ENCODE measurements at places on chromosomes 5 and 9.
A peak's percentile ranks its signal among the peaks of the same experiment; 100 is the strongest.

DNA sequence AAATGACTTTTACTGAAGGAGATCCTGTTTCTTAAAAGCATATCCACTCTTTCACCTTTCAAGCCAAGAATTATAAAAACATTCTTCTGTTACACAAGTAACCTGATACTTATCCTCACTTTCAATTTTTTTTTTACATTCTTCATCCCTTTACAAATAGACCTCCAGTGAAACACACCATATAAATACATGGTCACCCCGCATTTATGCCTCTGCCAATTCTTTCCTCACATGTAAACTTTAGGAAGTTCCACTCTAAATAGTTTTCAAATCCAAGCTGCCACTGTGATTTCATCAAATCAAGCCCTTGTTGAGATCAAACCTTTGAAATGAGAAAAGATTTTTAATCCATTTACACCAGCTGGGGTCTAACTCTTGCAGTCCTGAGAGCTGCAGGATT, 40.0 kb downstream of the GAS1 start:
- no peak for DNase-seq

DNA sequence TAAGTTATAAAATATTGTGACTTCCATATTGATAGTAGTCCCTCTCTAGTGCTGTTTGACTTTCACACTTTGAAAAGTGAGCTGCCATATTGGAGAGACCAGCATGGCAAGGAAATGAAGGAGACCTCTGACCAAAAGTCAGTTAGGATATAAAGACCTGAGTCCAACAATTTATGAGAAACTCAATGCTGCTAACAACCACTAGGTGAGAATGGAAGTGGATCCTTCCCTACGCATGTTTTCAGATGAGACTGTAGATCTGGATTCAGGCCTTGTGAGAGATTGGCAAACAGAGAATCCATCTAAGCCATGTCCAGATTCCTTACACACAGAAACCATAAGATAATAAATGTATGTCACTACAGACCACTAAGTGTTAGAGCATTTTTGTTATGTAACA, 81.6 kb downstream of the CTNND2 start:
- no peak for DNase-seq

DNA sequence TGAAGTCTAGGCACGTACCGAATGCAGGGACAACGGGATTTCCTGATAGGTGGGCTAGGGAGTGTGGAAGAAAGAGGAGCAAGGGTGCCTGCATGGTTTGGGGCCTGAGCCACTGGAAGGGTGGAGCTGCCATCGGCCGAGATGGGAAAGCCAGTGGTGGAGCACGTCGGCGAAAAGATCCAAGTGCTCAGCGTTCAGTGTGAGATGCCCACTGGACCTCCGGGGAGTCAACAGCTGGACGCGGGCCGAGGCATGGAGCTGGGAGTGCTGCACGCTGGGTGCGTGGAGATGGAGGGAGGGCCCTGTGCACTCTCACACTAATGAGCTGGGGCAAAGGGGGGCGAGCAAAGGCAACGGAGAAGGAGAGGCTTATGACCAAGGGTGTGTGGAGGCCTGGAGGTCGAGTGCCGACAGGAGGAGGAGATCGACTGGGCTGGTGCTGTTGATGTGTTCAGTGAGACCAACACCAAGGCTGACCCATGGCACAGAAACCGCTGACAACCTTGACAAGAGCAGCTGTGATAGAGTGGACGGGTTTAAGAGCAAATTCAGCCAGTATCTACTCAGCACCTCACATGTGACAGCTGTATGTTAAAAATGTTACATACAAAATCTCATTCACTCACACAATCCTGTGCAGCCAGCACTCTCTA, 85.7 kb downstream of the STK10 start:
- DNase-seq = no peak

DNA sequence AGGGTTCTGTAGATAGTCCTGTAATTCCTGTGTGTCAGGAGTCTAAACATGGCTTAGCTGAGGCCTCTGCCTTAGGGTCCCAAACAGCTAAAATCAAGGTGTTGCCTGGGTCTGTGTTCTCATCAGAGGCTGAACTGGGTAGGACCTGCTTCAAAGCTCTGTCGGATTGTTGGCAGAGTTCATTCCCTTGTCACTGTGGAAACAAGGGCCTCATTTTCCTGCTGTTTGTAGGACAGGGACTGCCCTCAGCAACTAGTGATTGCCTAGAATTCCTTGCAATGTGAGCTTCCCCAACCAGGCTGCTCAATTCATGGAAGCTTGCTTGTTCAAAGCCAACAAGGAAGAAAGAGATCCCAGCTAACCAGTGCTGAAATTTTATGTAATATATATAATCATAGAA, 283.2 kb downstream of the DNAH5 start:
- DNase-seq = no peak

DNA sequence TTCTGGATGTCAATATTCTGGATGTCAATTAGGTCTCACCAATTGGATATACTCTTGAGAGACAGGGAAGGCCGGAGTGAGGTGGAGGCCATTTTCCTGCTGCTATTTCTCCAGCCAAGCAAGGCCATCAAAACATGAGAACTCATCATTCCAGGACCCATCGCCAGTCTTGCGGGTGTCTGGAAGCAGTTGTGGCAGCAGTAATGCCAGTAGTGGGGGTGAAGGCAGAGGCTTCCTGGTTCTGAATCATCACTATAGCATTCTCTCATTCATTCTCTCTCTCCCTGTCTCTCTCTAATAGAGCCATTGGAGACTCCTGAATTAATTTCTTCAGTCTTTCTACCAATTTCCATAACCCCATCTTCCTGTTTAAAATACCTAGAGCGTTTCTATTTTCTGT, 71.8 kb downstream of the EGFLAM start:
- DNase-seq = no peak

DNA sequence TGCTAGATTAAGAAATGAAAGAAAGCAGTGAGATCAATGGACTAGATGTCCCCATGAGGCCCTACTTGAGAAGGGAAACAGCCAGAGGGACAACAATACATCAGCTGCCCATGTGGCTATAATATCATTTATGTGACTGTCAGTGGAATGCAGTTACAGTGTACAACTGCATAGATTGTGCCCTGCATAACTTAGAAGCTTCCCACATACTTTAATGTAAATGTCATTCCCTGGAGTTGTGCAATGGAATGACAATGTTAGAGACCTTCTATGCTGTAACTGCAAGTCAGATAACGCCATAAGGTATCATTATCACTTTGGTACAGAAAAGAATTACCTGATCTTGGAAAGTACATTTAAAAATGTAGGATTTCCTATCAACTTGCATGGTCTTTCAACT, 67.4 kb downstream of the FBN2 start:
- DNase-seq = no peak

DNA sequence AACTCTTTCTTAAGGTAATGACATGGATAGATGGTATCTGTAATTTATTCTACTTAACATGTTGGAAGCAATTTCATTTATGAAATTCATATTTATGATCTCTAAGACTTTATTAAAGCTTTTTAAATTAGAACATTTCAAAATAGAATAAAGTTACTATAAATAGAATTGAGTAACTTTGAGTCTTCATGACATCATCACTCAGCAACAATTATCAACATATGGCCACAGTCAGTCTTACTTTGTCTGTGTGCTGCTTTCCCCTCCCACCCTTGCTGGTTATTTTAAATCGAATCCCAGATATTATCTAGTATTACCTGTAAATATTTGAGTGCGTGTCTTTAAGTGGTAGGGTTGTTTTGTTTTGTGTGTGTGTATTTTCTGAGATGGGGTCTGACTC, 65.2 kb downstream of the IPO11 start:
- DNase-seq = no peak

GRCh38 chr5:88251048-88251711, 17.5 kb downstream of the TMEM161B start:
- no peak for DNase-seq

- DNase-seq = no peak
These were observed 20.8 kb upstream of the ACTBL2 start for GRCh38 chr5:57503433-57503832.

- no peak for DNase-seq
These were observed 780.3 kb downstream of the KCTD16 start for GRCh38 chr5:144950996-144951395.

DNA sequence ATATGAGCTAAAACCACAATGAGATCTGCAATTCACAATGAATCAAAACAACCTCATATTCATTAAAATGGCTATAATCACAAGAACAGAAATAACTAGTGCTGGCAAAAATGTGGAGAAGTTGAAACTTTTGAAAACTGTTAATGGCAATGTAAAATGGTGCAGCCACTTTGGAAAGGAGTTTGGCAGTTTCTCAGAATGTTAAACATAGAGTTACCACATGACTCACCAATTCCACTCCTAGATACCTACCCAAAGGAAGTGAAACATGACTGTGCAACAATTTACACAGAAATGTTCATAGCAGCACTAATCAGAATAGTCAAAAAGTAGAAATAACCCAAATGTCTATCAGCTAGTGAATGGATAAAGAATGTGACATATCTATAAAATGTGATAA, 862.2 kb downstream of the DTWD2 start:
- no peak for DNase-seq

DNA sequence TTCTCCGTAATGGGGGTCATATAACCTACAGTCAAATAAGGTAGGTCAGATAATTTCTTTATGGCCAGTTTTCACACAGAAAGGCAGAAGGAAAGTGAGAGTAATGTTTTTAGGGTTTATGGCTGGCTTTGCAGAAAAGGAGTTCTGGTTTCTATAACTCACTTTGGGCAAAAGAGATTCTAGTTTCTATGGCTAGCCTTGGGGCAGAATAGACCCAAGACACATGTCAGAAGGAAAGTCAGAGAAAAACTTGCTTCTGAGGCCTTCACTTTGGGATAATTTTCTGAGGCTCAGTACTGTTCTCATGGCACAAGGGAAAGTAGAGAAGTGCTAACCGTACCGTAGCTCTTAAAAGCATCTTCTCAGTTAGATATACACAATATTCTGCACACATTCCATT, 1145.3 kb downstream of the EFNA5 start:
- no peak for DNase-seq

- DNase-seq = no peak
These were observed 448.6 kb downstream of the ZNF608 start for GRCh38 chr5:124297826-124298225.

- DNase-seq = no peak
These were observed 21.8 kb upstream of the SLC12A7 start for GRCh38 chr5:1133510-1134201.

- no peak for DNase-seq
These were observed 189.3 kb upstream of the MAST4 start for GRCh38 chr5:66406761-66407336.

DNA sequence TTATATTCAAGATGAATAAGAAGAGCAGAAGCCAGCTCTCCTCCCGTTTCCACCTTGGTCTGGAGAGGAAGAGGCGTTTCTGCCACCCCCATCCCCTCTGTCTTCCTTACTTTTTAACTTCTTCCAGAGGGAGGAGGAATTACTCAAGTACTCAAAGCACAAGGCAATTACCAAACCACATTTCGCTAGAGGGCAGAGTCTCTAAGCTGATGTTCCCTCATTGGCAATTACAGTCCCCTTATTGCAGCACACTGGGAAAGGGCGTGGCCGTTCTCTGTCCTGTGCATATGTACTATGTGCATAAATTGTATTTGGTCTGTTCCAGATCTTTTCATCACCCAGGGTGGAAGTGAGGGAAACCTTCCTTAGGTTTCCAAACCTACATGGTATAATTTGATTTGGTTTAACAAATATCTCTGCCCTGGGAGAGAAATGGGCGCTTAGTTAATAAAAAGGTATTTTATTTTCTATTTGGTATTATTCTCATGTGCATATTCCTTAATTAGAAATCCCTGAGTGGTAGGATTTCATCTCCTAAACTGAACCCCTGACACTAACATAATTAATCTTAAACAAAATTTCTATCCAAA, 29.8 kb upstream of the ALDOB start:
- peak; percentile 13 for DNase-seq

GRCh38 chr5:89443508-89443907, 560.5 kb upstream of the MEF2C start:
- DNase-seq = no peak

- no peak for DNase-seq
These were observed 7.0 kb downstream of the PDE6A start for GRCh38 chr5:149937610-149938009.

Data from substantia nigra (tissue), 51 donors.